Nucleus accumbens (tissue), 56 donors: ENCODE measurements at places on chromosomes 5 and 9.

DNA sequence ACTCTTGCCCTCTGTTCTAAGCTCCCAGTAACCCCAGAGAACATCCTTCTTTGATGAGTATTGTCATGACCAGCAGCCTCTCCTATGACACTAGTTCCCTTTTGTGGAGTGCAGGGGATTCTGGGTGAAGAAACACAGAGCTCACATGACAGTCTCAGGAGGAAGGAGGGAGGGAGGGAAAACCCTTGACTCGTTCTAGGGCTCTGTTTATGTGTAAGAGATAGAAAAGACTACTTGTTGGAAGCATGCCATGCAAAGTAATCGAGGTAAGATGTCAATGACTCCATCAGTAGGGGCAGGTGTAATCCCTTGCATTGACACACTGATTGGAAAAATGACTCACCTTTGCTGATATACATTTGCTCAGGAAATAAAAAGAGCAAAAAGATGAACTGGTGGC is 190.2 kb upstream of the ELL2 start:
- no peak for DNase-seq

GRCh38 chr5:168073991-168074800 is 217.2 kb upstream of the WWC1 start:
- DNase-seq = no peak

GRCh38 chr5:15620501-15620900 is 120.5 kb downstream of the FBXL7 start:
- no peak for DNase-seq

GRCh38 chr5:90528601-90529193 is 687 bp downstream of the LYSMD3 start:
- DNase-seq = no peak

- DNase-seq = no peak
Measured at GRCh38 chr5:21880164-21880563, 973.0 kb downstream of the CDH12 start.

DNA sequence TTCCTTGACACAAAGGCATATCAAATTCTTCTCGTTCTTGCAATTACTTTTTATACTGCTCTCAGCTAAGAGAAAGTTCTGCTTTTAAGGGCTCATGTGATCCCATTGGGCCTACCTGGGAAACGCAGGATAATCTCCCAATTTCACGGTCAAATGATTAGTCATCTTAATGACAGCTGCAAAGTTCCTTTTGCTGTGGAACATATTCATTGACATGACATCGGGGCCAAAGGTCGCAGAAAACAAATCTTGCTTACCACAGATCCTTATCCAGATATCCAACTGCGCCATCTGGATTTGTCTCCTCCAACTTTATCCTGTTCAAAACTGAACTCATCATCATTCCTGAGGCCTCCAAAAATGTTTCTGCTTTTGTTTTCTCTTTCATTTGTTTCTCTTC is 1085.6 kb upstream of the WWC1 start:
- DNase-seq = no peak

GRCh38 chr9:128115187-128116103 is 12.1 kb downstream of the PTGES2 start:
- no peak for DNase-seq

- no peak for DNase-seq
Measured at GRCh38 chr5:170426149-170426767, 37.1 kb upstream of the KCNMB1 start.

GRCh38 chr5:65050140-65050539 is 281.4 kb downstream of the CWC27 start:
- no peak for DNase-seq

DNA sequence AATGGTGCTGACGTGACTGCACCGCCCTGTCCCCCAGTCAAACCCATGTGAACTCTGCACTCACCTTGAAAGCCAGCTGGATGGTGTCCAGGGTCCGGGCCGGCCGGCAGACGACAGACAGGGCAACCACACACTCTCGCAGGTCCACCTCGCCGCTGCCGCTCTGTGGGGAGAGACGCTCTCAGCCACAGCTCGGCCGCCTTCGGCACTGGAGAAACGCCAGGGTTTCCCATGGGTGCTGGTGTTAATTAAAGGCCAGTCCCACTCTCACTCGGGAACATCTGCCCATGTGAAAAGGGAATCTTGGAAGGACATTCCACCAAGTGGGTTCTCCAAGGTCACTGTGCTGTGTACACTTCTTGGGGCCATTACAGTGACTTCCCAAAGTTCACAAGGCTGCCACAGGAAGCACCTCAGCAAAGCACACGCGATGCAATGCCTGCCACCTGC is 25.5 kb upstream of the SLC6A3 start:
- DNase-seq = no peak

- no peak for DNase-seq
Measured at GRCh38 chr5:126754609-126755008, 22.3 kb upstream of the LMNB1 start.

GRCh38 chr5:10964806-10965205 is 203.8 kb upstream of the DAP start:
- no peak for DNase-seq

DNA sequence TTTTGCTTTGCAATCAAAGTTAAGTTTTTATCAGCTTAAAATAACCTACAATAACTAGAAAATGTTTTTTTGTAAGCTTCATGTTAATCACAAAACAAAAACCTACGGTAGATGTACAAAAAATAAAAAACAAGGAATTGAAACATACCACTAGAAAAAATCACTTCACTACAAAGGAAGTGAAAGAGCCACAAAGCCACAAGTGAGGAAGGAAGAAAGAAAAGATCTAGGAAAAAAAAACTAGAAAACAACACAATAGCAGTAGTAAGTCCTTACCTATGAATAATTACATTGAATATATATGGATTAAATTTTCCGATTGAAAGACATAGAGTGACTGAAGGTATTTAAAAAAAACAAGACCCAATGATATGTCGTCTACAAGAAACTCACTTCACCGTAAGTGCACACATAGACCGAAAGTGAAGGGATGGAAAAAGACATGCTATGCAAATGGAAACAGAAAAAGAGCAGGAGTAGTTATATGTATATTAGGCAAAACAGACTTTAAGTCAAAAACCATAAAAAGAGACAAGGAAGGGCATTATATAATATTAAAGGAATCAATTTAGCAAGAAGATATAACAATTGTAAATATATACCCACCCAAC is 13.4 kb upstream of the ZDHHC21 start:
- DNase-seq = no peak
